ENCODE measurements at places on chromosomes 3 and 15.

DNA sequence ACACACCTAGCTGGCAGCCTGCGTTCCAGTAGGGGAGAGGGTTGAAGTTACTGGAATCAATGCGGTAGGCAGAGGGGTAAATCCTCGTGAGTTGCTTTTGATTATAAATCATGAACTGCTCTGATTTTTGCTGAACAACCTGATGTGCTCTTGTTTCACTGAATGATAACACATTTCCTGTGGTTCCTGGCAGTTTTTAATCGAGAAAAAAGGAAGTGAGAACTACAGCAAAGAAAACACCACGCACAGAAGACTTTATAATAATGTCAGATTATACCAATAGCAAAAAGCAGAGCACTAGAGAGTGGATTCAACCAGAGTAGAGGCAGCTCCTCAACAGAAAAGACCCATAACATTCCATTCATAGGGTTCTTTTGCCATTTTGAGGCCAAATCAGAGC is 200.8 kb upstream of the STRIT1 start:
- DNase-seq, result no peak

- no peak for DNase-seq
Observed at GRCh38 chr3:178806651-178807050, 265.0 kb downstream of the ZMAT3 start.

DNA sequence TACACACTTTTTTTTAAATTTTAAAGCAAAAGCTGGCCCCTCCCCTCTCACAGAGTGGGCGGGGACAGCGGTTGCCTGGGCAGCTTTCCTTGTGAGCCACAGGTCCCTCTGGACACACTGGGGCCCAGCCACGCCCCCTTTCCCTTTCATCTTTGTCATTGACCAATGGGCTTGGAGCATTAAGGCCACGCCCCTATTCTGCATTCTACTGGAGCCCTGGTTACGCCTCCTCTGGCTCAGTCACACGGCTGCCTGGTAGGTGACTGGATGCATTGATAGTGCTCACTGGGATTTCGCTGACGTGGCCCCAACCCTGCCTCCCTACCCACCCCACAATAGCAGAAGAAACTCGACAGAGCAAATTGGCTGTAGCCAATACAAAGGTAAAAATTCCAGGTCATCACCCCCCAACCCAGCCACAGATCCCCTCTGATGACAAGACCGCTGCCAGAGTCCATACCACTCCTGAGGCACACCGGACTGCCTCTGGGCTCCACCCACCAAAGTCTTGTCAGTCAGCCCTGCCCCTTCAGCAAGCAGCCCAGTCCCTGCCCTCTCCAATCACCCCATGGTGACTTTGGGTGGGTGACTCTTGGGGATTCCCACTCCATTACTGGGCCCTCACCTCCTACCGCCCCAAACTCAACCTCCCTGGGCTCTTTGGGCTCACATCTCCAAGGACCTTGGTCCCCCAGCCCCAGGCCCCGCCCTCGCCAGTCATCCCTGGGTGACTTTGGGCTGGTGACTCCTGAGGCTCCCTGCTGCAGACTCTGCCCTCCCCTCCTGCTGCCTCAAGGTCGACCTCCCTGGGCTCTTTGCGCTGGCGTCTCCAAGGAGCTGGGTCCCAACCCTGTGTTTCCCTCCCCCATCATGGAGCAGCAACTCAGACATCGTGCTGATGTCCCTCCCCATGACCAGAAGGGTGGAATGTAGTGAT is 112.2 kb upstream of the FAN1 start:
- DNase-seq, result no peak

DNA sequence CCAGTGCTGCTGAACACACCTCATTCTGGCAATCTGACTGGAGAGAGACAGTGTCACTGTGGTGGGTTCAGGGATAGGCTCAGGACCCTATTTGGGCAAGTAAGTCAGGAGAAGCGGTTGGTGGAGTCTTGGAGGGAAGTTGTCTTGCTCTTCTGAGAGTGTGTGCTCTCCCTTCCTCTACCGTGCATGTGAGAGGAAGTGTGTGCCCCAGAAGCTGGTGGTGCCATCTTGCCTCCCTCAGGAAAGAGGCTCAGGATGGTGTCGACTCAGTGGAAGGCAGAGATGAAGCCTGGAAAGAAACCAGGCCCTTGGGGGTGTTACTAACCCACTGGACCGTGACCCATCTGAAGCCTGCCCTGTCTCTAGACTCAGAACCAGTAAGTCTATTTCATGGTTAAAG is 6.8 kb upstream of the RARRES1 start:
- DNase-seq, result no peak

- no peak for DNase-seq
Observed at GRCh38 chr3:45225465-45226205, 452 bp downstream of the TMEM158 start.

DNA sequence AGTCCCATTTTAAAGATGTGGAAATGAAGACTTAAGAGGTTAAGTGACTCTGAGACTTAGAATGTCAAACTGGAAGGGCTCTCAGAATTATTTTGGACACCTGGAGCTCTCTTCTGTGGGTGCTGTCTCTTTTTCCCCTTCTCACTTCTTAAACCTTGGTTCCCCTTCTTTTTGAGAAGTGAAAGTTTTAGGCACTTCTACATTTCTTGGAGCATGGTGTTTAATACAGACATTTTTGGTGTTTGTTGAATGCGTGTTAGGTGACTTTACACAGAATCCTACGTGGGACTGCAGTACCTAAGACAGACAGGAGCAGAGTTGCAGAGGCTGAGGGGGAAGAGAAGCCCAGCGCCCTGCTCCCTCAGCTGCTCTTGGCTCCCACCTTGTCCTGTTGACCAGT is 133.3 kb downstream of the MDFIC2 start:
- DNase-seq, result no peak

- DNase-seq, result no peak
Observed at GRCh38 chr15:68401496-68402431, 30.2 kb downstream of the ITGA11 start.

DNA sequence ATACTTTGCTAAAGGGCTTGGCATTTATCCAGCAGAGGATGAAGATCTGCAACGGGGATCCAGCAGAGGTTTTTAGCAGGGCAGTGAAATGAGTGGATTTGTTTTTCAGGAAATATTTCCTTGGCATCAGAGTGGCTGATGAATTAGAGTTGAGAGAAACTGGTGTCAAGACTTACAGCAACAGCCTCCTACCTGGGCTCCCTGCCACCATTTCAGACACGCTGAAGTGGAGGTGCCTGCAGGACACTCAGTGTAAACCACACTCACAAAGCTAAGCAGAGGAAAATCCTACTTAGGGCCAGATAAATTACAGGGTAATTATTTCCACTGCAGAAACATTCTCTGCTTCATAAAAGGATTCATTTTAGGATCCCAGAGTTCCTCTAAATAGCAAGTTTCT is 519.7 kb downstream of the FGF12 start:
- DNase-seq, result no peak

DNA sequence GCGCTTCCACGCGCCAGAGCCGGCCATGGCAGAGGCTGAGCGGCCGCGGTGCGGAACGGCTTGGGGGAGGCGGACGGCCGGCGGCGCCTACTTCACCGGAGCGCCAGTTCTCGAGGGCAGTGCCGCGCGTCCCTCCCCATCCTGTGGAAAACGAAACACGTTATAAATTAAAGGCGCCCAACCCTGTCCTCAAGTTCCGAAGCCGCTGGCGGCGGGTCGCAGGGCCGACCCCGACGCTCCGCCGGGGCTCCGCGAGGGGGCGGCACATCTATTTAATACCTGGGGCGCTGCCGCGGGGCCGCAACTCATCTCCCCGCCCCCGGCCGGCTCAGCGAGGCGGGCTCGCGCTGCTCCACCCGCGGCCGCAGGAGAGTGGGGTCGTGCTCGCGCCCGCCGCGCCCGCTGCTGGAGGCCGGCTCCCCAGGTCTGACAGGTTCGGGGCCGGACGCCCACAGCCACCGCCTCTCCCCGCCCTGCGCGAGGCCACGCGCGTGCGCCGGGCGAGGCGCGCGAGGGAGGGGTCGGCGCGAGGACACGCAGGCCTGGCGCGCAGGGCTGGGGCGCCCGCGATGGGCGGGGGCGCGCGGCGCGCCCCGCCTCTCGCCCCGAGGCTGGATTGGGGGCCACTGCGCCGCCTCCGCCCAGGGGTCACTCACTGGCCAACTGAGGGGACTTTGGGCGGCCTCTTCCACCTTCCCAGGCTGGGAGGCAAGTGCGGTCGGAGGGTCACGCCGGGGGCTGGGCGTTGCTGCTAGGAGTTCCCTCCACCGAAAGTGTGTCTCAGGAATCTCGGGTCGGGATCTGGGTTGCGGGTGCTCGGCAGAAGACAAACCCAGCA is at the start of gene SLC30A4:
Gene SLC30A4 (minus strand): TSS at position 428 of the 838 bp plus-strand sequence. CDS start 401 bp downstream, at position 27.
- peak; percentile 19 for DNase-seq

GRCh38 chr3:41317718-41318117 is 118.4 kb downstream of the CTNNB1 start:
- no peak for DNase-seq

GRCh38 chr3:87732294-87732693 is 326.5 kb downstream of the CGGBP1 start:
- DNase-seq, result no peak

DNA sequence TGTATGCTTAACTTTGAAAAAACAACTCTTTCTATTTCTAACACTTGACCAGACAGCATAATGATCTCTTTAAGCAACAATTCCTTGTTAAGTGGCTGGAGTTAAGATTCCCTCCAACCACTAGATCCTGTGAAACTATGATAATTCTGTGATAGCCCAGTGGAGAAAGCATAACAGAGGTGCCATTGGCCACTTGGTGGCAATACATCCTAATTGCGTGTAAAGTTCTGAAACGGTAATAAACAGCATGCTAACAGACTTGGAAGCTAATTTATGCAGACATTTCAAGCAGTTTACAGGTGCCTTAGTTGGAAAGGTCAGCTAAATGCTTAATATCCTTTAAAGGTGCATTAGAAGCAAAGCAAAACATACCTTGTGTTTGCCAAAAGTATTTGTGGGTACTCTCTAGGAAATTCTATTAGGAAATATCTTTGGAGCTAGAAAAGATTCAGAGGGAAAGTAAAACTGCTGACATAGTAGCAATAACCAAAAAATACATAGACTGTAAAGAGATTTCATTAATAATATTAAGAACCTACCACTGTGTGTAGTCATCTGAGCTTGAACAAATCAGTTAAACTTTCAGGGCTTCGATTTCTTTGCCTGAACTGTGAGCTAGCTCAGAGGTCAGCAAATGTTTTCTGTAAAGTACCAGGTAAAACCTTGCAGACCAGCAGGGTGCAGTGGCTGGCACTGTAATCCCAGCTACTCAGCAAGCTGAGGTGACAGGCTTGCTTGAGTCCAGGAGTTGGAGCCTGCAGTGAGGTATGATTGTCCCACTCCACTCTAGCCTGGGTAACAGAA is 19.0 kb upstream of the CSTA start:
- DNase-seq, result peak; percentile 37

DNA sequence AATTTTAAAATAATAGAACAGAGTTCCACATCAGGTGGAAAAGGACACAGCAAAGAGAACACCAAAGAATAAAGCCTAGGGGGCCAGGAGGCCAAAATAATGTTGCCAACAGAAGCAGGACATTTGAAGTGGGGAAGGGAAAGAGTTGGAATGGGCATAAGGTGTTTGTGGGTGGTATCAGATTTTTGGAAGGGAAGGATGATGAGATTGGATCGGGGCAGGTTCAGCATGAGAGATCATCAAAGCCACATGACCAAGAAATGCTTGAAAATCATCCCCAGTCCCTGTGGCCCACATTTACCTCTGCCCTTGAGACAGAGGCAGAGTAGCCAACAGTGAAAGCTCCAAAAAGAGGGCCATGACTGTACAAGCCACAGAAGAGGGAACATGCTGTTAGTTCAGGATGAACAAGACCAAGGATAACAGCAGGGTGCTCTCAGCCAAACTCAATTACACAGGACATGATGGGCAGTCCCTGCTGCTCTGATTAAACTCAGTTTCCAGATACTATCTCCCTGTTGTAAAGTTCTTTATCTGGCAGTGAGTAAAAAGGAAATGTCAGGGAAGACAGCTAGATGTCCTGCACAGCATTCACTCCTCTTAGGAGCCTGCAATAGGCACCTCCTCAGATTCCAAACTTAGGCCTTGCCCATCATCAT is 32.5 kb downstream of the RAB27A start:
- DNase-seq, result no peak

DNA sequence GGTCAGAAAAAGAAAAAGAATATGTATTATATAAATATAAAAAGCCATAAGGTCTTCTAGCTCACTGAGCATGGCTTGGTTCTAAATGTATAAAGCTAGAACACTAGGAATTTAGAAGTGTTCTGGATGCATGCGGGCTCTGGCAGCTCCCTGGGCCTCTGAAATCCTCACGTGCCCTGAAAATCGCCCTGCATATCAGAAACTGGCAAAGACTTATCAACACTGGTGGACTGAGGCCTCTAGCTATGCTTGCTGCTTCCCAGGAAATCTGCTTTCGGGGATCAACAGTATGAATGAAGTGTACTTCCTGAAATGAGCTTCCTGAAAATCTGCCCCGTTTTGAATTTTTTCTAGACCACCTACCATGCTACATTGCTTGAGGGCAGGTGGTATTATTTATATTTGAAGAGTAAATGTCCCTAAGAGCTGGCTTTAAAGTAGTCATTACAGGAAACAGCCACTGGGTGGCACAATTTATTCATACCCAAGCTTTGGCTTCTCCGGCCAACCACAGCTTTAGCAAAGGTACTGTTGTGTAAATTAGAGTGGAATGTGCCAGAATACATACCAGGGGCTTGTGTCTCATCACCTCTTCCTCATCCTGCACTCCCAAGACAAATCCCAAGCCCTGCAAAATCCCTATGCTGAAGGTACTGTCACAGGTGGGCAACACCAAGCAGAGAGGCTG is 17.7 kb downstream of the CRTAP start:
- DNase-seq, result peak; percentile 56

GRCh38 chr3:118436697-118437262 is 597.9 kb downstream of the IGSF11 start:
- no peak for DNase-seq

GRCh38 chr15:97995881-97996603 is 35.5 kb downstream of the ARRDC4 start:
- DNase-seq, result peak; percentile 55

- DNase-seq, result no peak
Observed at GRCh38 chr3:76827701-76828226, 212.1 kb upstream of the ROBO2 start.

DNA sequence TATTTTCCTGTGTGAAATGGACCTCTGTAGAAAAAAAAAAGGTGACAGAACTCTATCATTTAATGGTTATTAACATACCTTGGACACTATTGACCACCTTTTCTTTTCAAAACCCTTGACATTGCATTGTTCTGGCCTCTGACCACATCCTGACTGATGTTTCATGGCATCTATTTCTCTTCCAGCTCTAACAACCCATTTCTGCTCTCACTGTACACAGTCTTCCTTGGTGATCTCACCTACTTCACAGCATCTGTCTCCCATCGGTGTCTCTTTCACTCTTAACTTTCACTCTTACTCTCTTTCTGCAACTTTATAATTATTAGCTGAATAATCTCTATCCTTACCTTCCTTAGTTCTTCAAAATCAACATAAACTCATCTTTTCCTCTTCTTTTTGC is 217.4 kb upstream of the CD96 start:
- no peak for DNase-seq

DNA sequence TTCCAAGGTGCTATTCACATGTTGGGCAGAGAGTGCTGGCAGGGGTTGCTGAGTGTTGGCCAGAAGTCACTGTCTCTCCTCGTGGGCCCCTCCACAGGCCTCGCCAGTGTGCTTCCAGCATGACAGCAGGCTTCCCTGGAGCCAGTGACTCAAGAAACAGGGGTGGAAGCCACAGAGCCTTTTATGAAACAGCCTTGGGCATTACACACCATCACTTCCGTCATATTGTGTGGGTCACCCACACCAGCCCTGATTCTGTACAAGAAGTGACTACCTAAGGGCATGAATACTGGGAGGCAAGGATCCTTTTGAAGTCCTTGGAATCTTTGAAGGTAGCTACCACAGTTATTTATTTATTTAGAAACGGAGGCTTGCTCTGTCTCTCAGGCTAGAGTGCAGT is 177.6 kb upstream of the UBE3A start:
- DNase-seq, result no peak

- no peak for DNase-seq
Observed at GRCh38 chr3:62566022-62566557, 192.7 kb upstream of the FEZF2 start.
